ENCODE measurements at places on chromosomes 7 and 10.
A peak's percentile ranks its signal among the peaks of the same experiment; 100 is the strongest.

- DNase-seq, result no peak
These were observed 87.6 kb downstream of the CTBP2 start for GRCh38 chr10:125072794-125073193.

- DNase-seq, result no peak
These were observed 73.4 kb downstream of the CFAP46 start for GRCh38 chr10:132868995-132869394.

GRCh38 chr7:42993038-42993437, 60.9 kb downstream of the MRPL32 start:
- no peak for DNase-seq

GRCh38 chr10:124688386-124688785, 55.8 kb downstream of the FAM53B start:
- DNase-seq, result no peak

DNA sequence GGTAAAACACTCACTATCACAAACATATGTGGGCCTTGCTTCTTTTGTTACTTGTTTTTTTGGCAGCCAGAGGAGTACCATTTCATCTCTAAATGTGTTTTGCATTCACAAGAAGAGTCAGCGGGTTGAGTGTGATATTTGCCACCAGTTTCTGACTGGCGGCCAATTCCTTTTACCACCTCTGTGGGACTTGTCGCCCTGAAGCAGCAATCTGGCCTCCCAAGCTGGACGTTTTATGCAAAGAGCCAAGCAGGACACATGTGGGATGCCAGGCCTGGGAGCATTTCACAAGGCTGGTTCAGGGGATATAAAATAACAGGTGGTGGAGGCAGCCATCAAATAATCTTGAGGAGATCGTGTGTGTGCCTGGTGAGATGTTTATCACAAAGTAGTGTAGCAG, 61.8 kb upstream of the TRIL start:
- no peak for DNase-seq

DNA sequence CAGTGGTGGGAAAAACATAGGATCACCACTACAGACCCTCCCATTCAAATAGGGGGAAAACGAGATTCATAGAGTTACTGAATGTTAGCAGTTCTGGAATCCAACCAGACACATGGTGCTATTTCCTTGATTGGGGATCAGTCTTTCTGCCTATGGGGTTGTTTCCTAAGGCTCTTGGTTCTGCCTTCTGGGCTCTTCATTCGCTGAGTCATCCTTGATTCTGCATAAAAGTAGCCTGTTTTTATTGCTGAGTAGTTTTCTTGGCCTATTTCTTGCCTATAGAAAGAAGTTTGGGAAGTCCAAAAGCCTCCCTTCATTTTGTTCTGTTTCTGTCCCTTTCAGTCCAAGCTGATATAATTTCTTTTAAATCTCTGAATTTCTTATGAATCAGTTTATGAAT, 99.3 kb upstream of the OIT3 start:
- no peak for DNase-seq

- DNase-seq, result no peak
These were observed 156.3 kb downstream of the CCDC71L start for GRCh38 chr7:106504645-106505044.

DNA sequence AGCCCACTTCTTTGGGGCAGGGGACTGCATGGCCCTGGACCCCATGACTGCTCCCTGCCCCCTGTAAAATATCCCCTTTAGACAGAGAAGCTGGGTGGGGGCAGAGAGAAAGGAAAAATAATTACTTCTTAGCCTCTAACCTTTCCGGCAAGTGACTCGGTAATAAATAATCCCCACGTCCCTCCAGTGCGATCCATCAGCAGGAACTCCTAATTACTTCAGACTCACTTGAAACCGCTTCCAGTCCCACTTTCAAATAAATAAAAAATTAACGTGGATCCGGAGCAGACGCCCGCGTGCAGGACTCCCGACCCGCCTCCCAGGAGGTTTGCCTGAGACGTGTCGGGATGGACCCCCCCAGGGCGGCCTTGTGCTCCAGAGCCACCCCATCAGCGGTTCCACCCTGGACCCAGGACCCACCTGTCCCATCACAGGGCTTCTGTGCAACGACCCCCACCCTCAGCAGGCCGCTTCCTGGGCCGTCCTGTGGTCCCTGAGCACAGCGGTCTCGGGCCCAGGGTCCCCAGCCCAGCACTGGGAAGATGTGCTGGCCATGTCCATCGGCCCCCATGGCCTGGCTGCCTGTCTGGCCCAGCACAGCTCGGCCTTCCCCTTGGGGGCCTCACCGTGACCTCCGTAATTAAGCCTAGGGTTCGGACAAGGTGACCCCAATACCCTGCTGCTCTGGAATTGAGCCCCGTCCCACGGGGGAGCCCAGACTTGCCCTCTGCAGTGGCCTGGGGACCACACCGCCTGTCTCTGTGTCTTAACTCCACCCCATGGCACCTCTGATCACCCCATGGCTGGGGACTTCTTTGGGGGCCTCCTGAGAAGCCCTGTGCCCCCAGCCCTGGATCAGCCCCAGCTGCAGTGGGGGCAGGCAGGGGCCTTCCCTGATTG, 108.0 kb downstream of the UNCX start:
- no peak for DNase-seq

DNA sequence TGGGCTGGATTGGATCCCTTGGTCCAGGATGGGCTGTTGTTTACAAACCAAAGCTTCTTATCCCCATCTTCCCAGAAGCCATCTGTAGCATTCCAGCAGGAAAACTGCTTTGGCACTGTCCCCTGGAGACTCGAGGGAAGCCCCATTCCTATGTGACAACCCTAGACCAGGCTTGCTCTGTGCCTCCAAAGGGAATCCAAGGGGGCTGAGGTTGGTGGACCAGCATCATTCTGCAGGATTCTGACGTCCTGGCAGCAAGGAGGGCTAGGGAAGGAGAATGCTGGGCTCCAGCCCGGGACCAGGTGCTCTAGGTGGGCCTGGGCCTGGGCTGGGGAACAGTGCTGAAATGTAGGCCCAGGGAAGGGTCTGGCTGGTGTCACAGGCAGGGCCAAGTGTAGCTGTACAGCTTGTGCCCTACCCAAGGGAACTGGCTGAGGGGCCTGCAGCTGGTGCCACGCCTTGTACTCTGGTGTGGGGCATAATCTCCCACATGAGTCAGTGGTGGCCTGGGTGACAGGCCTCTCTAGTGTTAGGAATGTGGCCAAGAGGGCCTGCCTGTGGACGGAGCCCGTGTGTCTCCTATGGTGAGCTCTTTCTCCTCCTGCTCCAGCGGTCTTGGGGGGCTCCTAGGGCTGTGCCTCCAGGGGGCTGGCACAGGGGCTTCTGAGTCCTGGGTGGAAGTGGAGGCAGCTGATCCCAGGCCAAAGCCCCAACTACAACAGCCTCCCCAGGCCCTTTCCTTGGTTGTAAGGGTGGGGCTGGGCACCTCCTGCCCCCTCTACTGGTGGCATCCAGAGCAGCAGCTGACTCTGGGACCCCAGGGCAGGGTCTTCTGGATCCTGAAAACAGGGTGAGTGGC, 25.2 kb downstream of the TRIM8 start:
- no peak for DNase-seq

- no peak for DNase-seq
These were observed 261.5 kb downstream of the NEBL start for GRCh38 chr10:20635570-20635969.

GRCh38 chr7:72048420-72048819, 363.7 kb downstream of the CALN1 start:
- DNase-seq, result no peak

- DNase-seq, result no peak
These were observed 38.7 kb upstream of the ANK3 start for GRCh38 chr10:60428387-60428737.

DNA sequence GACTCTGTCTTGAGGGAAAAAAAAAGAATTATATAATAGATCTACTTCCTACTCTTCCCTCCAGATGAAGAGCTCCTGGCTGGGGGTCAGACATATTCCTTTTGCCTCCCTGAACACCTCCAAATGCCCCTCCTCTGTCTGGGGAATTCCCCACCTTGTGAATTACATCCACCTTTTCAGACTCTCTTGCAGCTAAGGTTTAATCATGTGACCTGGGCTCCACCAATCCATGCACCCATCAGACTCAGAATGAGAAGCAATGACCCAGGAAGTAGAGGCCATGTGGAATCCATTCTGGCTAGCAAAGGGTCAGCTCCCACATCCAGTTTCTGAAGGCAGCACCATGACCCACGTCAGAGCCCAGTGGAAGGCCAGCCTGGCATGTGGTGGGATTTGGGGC, 93.6 kb upstream of the CUX1 start:
- no peak for DNase-seq

DNA sequence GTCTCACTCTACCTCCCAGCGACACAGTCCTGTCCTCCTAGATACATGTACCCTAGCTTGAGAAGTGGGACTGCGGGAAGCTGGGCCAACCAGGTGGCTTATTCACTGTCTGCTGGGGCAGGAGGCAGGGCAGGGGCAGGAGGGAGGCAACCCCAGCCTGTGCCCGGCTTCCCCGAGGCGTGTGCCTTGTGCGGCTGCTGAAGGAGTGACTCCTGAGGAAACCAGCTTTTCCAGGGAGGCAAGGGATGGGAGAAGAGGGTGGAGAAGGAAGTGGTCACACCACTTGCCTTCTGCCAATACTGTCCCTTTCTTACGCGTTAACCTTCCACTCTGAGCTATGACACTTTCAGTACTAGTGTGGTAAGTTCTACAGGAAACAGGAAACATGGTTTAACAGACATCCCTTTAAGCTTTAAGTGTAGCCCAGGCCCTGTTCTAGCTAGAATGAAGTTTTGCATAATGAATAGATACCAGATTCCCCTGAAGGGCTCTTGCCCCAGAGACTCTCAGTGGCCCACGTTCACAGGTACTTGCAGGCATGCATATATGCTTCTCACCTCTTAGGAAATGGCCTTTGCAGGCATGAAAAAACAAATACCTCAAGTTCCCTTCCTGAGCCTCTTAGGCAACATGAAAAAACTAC, 40.6 kb downstream of the SYPL1 start:
- DNase-seq, result peak; percentile 8

- no peak for DNase-seq
These were observed 5.7 kb upstream of the CCDC201 start for GRCh38 chr7:45878457-45879144.

- no peak for DNase-seq
These were observed 11.1 kb downstream of the CALY start for GRCh38 chr10:133325440-133326222.

- DNase-seq, result no peak
These were observed 112.4 kb downstream of the KBTBD2 start for GRCh38 chr7:32779167-32779566.

DNA sequence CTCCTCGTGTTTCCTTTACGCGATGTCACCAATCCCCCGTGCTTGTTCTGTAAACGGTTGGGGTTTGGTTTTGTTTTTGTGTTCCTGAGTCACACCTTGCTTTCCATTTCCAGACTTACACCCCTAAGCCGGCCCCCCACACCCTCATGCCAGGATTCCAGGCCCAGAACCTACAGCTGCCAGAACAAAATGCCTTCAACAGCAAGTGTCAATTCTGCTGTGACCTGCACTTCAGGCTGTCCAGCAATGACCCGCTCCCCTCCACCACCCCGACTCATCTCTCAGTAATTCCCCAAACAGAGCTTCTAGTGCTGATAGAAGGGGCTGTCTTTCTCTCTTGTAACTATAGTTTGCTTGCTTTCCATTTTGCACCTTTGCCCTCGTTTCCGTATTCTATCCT, 722.1 kb upstream of the CELF2 start:
- no peak for DNase-seq
